EL (cell line): ENCODE measurements at places on chromosomes 5 and 9.
A peak's percentile ranks its signal among the peaks of the same experiment; 100 is the strongest.

DNA sequence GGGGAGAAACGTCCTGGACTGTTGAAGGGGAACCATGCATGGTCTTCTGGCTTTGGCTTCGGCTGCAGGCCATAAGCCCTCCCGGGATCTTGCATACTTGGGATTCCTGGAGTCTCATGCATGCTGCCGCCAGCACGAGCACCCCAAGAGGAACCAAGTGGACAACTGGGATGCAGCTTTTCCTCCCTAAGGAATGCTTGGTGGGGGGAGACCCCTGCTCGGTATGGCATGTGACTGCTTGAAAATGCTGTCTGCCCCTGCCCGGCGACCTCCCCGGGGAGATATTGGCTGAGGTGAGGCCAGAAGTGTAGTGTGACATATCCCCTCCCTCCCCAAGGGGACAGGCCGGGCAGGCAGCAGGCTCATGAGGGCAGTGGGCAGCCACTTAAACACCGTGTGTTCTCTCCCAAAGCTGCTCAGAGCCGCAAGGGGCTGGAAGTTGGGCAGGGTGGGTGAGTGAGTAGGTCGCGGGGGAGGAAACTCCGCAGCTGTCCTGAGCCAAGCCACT, 15.7 kb downstream of the TMEM171 start:
- DNase-seq = peak; percentile 68

DNA sequence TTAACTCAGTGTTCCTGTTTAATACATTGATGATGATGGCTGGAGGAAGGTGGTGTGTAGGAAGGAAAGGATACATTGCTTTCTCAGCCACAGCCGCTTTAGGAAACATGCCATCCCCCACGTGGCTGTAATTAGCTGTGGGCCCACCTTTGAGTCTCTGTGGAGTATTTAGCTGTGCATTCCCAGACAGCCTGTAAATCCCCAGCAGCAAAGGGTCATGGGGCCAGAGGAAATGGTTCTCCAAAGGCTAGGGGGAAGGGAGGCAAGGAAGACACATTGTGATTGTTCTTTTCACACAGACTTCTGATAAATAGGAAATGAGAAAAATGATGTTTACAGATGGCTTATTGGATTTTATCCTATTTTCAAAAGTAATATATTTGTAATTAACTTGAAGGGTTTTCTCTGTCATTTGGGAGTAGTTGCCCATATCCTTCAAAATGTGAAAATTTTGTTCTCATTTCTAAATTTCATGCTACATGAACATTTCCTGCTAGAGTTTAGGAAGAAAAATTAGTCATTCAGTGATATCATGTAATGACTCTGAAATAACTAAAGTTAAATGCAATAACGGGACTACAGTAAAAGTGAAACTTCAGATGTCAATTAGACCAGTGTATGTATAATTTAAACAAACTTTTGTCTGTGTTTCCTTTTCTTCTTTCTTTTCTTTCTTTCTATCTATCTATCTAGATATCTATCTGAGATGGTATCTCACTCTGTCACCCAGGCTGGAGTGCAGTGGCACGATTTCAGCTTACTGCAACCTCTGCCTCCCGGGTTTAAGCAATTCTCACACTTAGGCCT, 24.3 kb upstream of the F2R start:
- DNase-seq = peak; percentile 88

DNA sequence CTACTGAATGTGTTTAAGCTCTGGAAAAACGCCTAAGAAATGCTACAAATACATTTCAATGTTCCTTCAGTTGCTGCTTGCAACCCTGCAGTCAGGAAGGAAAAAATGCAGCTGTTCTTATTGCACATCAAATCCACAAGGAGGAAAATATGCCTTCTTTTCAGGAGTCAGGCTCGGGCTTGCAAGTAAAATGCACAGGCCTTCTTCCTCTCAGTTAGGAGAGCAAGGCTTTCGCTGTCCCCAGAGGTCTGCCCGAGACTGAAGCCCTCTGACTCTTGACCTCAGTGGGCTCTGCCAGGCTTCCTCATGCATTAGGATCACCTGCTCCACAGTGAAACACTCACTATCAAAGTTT, 899 bp upstream of the SHC3 start:
- DNase-seq = peak; percentile 18

- no peak for DNase-seq
These were observed 8.0 kb upstream of the TNFSF15 start for GRCh38 chr9:114813717-114814418.
